ENCODE measurements at places on chromosomes 3 and 15.

GRCh38 chr3:35383719-35384555, 255.4 kb upstream of the ARPP21 start:
- no peak for DNase-seq

GRCh38 chr3:194487289-194488054, 670 bp upstream of the ATP13A3 start:
- peak; percentile 9 for DNase-seq

- no peak for DNase-seq
These were observed 3.1 kb downstream of the RBP2 start for GRCh38 chr3:139473155-139473771.

DNA sequence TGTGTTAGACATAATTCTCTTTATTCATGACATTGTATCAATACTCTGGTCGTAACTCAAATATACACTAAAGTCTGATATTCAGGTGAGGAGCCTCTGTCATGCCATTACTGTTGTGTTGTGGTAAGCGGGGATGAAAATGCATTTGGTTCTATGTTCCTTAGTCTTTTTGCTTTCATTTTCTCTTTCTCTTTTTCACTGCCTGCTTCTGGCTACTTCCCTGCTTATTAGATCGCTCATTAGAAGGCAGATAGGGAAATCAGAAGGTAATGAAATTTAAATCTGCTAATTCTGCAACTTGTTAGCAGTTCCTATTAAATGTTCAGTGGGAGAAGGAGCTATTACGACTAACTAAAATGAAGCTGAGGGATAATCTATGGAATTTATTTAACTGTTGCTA, 345.0 kb downstream of the GRM7 start:
- no peak for DNase-seq

DNA sequence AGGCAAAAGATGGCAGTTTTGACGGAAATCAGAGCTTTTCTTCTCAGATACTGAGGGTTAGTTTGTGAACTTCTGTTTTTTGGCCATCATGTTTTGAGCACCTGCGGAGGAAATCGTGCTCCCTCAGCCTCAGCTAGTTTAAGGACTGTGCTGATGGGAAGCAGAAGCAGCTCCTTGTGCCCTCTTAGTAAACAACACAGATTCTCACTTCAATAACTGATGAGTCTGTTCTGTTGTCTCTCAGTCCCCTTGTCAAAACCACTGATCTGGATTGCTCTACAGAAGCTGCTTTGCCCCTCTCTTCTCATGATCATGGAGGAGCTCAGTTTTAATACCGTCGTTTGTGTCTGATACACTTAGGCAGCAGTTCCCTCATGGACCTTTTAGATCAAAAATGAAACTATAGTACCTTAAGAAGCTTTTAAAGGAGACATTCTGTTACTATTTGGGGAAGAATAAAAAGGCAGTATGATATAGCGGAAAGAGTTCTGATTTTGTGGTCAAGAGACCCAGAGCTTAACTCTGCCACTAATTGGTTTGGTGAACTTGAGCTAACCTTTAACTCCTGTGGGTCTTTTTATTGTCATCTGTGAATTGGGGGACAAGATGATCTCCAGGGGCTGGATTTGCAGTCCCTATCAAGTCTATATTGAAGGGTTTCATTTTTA, 152.6 kb downstream of the BBX start:
- DNase-seq = no peak

DNA sequence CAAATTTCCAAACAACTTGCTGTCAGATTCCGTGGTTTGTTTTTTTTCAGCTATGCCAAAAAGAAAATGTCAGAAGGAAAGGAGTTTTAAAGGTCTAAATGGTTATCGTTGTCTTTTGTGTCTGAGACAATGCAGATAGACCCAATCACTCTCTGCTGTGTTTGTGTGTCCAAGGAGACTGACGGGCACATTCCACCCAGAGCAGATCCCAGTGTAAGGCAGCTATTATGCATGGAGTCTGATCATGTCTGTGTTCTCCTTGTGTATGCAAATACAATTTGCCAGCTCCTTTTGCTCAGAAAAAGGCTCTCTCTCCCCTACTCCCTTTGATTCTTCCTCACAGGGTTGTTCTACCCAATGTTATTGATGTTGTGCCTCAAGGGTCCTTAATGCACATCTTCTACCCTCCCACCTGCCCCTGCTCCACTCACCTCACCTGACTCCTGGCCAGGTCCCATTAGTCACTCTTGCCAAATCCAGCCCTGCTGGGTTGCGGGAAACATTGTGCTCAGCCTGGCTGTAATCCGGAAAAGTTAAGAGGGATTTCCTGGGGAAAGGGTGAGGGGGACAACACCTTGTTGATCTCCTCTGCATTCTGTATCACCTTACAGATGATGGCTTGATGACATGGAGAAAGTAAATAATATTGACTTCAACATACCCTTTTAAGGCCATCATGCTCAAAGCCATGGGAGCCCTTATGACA, 61.0 kb downstream of the OTOL1 start:
- no peak for DNase-seq

- no peak for DNase-seq
These were observed 165.7 kb downstream of the MAGI1 start for GRCh38 chr3:65873028-65873427.

- DNase-seq = no peak
These were observed 41.0 kb downstream of the ITGB5 start for GRCh38 chr3:124846189-124846588.

GRCh38 chr3:167938516-167938915, 157.2 kb downstream of the GOLIM4 start:
- no peak for DNase-seq

- no peak for DNase-seq
These were observed 405.4 kb upstream of the TBL1XR1 start for GRCh38 chr3:177602601-177603147.

DNA sequence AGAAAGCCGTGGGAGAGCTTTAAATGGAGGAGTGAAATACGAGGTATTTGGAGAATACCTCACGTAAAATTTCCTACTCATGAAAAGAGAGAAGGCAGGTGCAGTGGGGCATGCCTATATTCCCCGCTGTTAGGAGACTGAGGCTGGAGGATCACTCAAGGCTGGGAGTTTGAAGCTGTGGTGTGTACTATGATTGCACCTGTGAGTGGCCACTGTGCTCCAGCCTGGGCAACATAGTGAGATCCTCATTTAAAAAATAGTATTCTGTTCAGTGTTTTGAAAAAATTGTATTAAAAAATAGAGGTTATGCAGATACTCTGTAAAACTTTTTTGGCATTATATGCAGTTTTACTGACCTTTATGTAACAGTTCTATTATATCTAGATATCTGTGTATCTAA, 20.0 kb downstream of the UBE2E1 start:
- no peak for DNase-seq

GRCh38 chr3:177816667-177817208, 619.5 kb upstream of the TBL1XR1 start:
- DNase-seq = no peak

- no peak for DNase-seq
These were observed 475.0 kb upstream of the PROK2 start for GRCh38 chr3:72259755-72260587.

DNA sequence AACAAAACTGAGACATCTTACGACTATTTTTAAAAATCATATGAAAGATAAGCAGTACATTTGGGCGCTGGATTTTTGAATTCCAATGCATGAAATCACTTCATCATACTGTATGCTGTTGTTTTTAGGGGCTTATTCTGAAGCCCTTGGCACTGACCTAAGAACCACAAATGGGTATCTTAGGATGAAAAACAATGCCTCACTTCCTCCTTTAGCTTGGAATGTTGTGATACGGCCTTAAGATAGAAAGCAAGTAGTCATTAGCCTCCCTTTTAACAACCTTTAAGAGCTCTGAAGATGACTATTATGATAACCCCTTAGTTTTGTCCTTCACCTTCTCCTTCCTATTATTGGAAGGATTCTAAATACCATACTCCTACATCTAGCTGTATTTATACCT, 289.8 kb downstream of the ARPP21 start:
- no peak for DNase-seq

DNA sequence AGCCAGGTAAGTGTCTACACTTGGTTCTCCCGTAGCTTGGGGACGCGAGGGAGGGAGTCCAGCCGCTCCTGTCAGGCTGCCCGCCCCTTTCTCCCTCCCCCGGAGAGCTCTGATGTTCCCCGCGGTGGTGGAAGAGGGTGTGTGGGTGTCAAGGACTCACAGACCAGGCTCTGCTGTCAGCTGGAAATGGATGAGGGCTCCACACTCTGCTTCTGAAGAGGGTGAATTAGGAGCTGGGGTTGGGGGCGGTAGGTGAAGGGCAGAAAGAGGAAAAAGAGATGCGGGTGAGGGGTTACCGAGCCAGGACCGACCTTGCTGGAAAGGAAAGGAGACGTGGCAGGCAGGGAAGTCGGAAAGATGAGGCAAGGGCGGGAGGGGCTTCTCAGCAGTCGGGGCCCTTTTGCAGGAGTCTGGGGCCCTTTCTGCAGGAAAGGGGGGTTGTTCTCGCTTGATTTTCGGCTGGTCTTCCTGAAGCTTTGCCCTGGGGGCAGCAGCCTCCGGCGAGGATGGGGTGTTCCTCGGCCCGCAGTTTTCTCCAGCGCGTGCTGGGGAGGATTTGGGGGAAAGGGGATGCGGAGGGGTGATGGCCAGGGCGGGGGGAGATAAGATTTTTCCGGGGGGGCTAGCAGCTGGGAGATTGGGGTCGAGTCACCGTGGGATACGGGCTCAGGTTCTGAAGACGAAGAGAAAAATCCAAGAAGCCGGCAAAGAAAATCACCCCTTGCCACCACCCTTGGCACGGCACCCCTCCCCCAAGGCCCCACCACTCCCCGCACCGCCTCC, 602 bp upstream of the BAHD1 start:
- DNase-seq = no peak

- no peak for DNase-seq
These were observed 1121.4 kb upstream of the ALCAM start for GRCh38 chr3:104245261-104245660.

- no peak for DNase-seq
These were observed 82.2 kb downstream of the KLF15 start for GRCh38 chr3:126274735-126275619.

- no peak for DNase-seq
These were observed 37.4 kb upstream of the MRPL3 start for GRCh38 chr3:131540143-131540542.

GRCh38 chr15:94348084-94348483, 116.7 kb downstream of the MCTP2 start:
- DNase-seq = no peak

GRCh38 chr3:132556508-132557159, 40.4 kb upstream of the ACKR4 start:
- no peak for DNase-seq

DNA sequence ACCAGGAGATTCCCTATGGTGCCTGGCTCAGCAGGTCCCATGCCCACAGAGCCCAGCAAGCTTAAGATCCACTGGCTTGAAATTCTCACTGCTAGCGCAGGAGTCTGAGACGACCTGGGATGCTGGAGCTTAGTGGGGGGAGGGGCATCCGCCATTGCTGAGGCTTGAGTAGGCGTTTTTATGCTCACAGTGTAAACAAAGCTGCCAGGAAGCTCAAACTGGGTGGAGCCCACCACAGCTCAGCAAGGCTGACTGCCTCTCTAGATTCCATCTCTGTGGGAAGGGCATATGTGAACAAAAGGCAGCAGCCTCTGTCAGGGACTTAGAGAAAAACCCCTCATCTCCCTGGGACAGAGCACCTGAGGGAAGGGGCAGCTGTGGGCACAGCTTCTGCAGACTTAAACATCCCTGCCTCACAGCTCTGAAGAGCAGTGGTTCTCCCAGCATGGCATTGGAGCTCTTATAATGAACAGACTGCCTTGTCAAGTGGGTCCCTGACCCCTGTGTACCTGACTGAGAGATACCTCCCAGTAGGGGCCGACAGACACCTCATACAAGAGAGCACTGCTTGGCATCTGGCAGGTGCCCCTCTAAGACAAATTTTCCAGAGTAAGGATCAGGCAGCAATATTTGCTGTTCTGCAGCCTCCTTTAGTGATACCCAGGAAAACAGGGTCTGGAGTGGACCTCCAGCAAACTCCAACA, 231.5 kb upstream of the SETMAR start:
- no peak for DNase-seq

DNA sequence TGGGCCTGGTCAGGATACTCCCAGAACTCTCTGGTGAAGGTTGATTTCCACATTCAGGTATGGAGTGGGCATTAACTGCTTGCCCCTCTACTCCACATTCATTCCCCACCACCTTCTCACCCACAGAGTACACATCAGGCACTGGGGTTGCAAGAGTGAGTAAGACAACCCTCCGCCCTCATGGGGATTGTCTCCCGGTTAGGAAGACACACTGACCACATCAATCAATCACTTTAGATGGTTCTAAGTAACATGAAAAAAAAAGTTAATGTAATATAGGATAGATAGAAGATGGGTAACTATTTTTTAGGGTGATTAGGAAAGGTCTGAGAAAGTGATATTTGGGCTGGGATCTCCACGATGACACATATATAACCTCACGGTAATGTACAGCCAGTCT, 116.0 kb upstream of the NEO1 start:
- no peak for DNase-seq

DNA sequence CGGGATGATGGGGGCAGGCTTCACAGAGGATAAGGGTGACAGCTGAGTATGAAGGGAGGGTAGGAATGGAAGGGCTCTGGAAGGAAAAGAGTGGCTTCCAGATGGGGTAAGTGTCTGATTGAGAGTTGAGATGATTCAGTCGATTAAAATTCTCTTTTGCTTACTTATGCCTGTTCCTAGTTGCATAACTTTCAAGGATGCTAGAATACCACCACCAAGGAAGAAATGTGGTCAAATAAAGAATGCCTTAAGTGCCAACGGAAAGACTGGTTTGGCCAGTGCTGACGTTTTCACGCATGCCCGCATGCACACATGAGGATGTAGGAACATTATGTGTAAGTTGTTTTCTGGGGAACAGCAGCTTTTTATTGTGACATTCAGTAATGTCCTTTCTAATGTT, 263.4 kb upstream of the WNT5A start:
- DNase-seq = no peak

DNA sequence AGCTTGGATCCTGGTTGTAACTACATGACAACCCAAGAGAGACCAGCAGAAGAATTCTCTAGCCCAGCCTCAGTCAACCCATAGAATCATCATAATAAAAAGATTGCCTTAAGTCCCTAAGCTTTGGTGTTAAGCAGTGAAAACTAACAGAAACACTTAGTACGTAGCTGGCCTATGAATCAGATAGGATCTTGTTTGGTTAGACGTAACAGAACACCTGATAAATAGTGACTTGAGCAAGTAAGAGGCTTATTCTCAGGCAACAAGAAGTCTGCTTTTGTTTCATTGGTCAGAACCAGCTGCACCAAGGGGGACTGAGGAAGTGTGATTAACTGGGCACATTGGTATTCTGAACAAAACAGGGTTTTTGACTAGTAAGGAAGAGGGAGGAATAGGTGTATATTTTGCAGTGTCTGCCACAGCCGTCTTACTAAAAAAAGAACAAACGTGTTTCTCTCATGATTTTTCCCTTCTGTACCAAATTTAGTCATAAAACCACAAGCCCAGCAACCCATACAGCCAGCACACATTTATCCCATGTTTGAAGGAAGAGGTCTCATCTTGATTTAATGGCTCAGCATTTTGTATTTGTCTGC, 53.3 kb upstream of the GLCE start:
- no peak for DNase-seq

Measured in stimulated activated CD8-positive, alpha-beta memory T cell treated with anti-CD3 and anti-CD28 coated beads, Interleukin-4, amount 100 ng/mL, for 1 hour (primary cell).